Immature natural killer cell (primary cell): ENCODE measurements at places on chromosomes 6 and 20. TPM values are rescaled to one million over a fixed set of nuclear protein-coding genes. Genes with fewer than 3 reads are reported as not detected.

- DNase-seq: no peak
These were observed 249.4 kb downstream of the PTPRK start for GRCh38 chr6:128271011-128271410.

- DNase-seq: no peak
These were observed 79.1 kb downstream of the LRRC1 start for GRCh38 chr6:53873922-53874321.

- DNase-seq: no peak
These were observed 148.9 kb downstream of the KHDC1L start for GRCh38 chr6:73076211-73076954.

GRCh38 chr6:39835821-39836295 lies 43.7 kb downstream of the DAAM2 start:
- DNase-seq: no peak

- DNase-seq: no peak
These were observed 107.1 kb downstream of the COL12A1 start for GRCh38 chr6:75098709-75099108.

DNA sequence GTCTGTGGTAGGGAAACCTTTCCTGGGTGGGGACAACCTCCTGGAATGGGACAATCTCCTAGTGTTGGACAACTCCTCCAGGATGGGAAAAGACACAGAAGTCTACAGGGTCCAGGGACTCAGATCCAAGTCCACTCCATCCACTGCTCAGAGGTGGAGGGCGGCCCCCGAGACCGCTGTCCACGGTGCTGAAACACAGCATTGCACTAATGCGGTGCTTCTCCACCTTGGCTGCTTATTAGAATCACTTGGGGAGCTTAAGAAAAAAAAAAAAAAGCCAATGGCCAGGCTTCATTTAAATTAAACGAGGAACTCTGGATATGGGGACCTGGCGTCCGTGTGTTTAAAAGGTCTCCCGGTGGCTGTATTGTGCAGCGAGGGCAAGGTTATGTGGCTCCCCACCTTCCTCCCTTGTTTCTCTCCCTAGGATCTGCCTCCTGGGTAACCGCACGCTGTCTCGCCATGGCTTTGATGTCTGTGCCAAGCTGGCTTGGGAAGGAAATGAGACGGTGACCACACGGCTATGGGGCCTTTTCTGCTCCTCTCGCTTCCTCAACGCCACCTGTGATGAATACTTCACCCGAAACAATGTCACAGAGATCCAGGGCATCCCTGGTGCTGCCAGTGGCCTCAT lies 12.0 kb downstream of the SLC12A5 start:
- peak; percentile 27 for DNase-seq

DNA sequence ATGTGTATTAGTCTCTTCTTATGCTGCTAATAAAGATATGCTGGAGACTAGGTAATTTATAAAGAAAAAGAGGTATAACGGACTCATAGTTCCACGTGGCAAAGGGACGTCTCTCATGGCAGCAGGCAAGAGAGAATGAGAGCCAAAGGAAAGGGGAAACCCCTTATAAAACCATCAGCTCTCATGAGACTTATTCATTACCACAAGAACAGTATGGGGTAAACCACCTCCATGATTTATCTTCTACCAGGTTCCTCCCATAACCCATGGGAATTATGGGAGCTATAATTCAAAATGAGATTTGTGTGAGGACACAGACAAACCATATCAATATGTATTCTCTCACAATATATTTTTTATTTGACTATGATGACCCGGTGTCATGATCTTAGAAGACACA lies 109.1 kb downstream of the UTRN start:
- no peak for DNase-seq

DNA sequence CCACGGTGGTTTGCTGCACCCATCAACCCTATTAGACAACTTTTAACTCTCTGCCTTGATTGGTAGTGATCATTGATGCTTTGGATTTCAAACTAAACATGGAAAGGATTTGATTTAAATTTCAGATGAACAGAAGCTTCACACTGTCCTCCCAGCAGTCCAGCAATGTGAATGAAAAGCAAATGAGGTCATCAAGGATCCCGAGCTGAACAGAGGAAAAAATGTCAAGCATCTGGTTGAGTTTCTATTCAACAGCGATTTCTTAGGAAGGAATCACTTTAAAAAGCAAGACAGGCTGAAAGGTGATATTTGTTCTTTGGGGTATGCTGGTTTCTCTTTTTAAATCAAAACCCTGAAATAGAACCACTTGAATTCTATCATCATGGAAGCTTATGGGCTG lies 10.6 kb upstream of the SAMD3 start:
- no peak for DNase-seq

DNA sequence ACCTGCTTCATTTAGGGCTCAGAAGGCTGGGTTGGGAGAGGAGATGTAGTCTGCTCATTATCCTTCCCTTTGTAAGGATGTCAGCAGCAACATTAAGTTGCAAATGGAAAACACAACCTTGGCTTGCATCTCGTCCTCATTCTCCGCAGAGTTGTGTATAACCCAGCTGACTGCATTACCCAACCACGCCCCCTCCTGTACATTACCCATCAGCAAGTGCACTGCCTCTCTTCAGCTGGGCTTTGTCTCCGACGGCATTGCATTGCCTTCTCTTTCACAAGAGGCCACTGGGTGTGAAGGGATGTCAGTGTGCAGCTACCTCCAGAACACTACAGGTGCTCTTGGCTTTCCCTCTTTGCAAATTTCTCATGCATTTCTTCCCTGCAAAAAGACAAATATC lies 128.7 kb upstream of the TSHZ2 start:
- DNase-seq: no peak

DNA sequence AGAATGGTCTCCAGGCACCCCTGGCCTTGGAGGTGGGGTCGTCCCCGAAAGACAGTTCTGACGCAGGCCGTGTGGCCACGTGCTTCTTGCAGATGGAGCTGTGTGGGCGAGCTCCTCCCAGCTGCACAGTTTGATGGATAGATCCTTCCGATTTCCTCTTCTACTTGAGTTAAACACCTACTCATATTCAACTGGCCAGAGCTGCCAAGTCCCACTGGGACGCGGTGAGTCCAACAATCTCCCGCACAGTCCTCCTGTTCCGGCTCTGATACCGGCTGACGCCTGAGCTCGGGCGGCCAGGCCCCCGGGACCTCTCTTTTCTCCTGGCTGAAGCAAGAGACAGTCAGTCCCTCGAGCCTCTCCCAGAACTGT lies 57.9 kb upstream of the DACT2 start:
- DNase-seq: no peak

- DNase-seq: no peak
These were observed 91.7 kb upstream of the EPB41L1 start for GRCh38 chr20:36062799-36063198.

DNA sequence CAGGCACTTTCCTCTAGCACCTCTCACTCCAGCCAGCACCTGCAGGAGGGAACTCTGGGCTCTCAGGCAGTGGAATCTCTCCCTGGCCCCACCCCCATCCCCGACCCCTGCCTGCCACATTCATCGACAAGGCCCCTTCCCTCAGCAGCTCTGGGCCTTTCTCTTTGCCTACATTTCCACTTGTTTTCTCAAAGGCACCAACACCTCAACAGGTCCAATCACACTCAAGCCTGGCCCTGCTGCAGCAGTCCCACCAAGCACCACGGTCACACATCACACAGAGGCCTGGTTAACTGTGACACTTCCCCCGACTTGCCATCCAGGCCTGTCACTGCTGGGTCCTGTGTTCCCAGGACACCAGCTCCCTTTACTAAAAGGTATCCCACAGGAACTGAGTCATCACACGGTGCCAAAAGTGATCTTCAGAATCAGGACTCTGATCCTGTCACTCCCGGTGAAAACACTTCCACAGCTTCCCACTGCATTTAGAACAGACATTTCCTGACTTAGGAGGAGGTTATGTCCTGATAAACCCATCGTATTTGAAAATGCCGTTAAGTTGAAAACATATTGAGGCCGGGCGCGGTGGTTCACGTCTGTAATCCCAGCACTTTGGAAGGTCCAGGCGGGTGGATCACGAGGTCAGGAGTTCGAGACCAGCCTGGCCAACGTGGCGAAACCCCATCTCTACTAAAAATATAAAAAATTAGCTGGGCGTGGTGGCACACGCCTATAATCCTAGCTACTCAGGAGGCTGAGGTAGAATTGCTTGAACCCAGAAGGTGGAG lies 54.9 kb downstream of the MYH7B start:
- no peak for DNase-seq

DNA sequence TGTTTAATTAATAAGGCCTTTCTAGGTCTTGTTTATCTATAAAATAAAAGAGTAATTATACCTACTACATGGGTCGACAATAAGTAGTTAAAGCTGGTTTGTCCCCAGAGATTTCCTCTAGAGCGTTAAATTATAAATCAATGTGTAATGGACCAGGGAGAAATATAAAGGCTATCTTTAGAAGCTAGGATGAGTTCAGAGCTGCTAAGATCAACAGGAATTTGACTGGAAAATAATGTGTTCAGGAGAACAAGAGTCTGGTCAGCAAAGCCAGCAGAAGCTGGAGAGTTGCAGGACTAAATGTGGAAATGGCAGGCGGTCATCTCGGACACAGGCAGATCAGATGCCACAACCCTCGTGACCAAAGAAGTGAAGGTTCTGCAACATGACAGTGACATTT lies 428.8 kb downstream of the EPM2A start:
- DNase-seq: no peak

DNA sequence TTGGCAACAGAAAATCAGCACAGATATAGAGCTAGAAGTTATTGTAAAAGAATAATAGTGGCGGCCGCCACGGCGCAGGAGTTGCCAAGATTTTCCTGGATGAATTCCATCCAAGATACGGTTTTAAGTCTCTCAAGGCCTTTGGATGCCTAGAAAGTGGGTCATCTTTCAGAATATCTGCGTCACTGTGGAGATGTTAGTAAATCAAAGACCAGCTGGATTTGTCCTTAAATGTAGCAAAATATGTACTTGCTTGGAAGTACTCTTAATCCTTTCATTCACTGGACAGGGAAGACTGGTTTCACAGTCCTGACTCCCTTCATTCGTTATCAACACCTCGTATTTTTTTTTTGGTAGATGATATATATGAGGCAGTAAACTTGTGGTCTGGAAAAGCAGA lies 83.0 kb downstream of the SLC22A3 start:
- DNase-seq: no peak

- no peak for DNase-seq
These were observed 14.3 kb upstream of the CMTR1 start for GRCh38 chr6:37418722-37419121.

GRCh38 chr6:21228411-21228810 lies 365.1 kb upstream of the SOX4 start:
- no peak for DNase-seq

GRCh38 chr6:136959471-136959891 lies 37.4 kb downstream of the SLC35D3 start:
- no peak for DNase-seq

LY6G6C gene
- not detected for polyA plus RNA-seq

GRM1 gene
- 0.02 TPM for polyA plus RNA-seq

MLN gene
- not detected for polyA plus RNA-seq

ZC2HC1B gene
- polyA plus RNA-seq: not detected

GABRR2 gene
- not detected for polyA plus RNA-seq

ZSCAN12 gene
- polyA plus RNA-seq: 1.9 TPM

TMEM170B gene
- polyA plus RNA-seq: 0.17 TPM

IBTK gene
- 24.4 TPM for polyA plus RNA-seq

ENPP4 gene
- polyA plus RNA-seq: 26.0 TPM

GMPR gene
- 7.0 TPM for polyA plus RNA-seq
